Gastroesophageal sphincter (tissue), 4 donors: ENCODE measurements at places on chromosomes 3 and 15.

DNA sequence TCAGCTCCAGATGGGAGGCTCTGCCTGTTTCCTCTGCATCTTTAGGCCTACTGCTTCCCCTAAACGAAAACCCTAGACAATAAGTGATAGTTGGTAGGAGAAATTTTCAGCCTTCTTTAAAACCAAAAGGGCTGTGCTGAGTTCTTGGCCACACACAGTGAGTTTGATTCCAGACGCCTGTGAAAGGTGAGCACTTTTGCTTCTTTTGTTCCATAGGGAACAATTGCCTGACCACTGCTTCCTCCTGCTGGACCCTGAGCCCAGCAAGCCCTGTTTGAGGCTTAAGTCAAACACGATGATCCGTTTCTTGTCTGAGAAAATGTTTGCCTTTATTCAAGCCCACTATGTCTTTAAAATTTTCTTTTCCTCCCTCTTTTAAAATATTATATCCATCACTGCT, 493.9 kb downstream of the ZIC1 start:
- no peak for ATAC-seq

DNA sequence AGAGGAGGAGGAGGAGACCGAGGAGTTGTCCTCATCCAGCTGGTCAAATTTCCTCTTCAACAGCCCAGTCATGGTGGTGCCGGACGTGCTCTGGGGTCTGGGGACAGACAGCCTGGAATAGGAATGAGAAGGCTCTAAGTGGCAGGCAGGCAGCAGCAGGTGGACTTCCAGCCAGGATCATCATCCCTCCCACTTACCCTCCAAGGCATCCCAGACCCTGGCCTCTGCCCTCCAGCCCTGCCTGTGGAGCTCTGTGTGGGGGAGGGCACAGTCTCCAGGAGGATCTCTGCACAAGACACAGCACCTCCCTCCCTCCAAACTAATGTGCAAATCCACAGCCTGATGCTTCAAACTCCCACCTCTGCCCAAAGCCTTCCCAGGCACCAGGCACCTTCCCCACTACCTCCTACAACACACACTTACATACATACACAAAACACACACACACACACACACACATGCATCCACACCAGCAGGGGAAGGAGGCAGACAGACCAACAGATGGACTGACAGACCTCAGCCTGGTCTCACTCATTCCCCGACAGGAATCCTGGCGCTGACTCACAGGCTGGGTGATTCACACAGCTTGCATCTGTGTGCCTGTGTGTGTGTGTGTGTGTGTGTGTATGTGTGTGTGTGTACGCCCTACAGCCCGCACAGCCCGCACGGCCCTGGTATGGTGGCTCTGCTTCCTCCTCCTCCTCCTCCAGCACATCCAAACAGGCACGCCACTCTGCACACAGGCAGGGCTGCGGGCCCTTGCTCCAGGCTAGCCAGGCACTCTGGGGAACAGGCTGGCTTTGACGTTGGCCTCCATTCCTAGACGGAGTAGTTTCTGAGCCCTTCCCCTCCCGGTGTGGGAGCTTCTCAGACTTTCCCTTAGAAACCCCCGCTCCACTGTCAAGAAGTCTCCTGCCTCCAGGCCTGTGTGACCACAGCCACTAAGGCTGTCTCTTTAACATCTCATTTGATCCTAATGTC, 6.5 kb downstream of the CSRNP1 start:
- peak; percentile 68 for ATAC-seq

DNA sequence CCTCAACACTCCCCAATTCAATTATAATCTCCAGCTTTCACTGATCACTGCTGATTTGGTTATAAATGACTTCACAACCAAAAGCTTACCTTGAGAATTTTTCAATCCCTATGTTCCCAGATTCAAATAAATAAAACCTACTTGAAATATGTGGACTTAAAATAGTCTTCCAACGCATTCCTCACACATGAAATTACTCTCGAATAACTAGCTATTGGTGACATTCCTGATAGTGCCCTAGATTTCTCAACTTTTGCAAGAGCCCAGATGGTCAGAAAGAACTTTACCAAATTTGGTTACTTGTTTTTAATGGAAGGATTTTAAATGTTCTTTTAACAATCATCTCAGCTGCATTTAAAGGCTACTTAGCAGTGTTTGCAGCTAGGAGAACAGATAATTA, 605.5 kb downstream of the FHIT start:
- no peak for ATAC-seq

DNA sequence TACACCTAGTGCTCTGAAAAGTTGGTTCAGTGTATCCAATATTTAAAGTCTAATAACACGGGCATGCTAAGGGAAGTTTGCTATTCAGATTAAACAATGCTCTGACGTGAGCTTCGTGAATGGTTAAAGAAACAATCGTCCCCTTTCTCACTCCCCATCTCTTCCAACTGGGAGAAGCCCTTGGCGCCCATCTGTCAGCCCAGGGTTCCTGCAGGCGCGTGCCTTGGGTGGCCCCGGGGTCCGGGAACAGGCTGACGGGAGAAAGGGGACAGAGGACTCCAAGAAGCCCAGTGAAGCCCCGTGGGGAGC, 413 bp downstream of the SEC22C start:
- ATAC-seq = no peak

DNA sequence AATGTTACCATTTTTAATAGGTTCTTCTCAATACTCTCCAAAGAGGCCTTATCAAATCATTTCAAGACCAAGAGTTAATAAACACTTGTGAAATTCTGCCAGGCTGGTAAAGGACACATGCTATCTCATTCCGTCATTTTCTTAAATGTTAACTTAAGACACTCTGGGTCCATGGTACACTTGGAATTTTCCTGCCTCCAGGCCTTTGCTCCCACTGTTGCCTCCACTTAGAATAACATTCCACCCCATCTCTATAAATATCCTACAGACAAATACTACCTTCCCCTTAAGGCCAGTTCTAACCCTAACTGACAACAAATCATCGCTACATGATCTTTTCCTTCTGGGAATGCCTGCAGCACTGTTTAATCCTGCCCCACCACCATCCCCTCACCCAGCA, 24.1 kb downstream of the MAGI1 start:
- no peak for ATAC-seq

DNA sequence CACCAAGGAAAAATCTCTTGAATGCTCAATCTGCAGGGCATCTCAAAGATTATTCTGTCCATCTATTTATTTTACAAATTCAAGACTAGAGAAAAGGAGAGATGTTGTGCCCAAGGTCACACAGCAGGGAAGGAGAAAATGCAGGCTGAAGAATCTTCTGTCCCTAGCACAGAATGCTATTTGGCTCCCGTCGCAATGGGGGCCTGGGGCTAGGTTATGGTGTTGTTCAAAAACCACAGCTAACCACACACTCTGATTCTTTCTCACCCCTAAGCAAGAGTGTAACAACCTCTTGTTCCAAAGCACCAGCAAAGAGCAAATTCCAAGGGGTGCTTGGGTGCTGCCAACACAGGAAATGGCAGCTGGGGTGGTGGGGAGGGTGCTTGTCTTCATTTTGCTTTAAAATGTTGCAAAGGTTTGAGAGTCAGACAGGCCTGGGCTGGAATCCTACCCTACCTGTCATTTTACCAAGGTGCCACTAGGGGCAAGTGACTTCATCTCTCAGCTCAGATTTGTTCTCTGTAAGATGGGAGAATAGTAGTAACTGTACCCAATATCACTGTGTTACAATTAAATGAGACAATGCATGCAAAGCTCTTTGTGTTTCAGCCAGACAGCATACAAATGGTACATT, 112.5 kb downstream of the ADAMTS9 start:
- no peak for ATAC-seq

GRCh38 chr3:10907262-10907661, 85.3 kb upstream of the SLC6A1 start:
- no peak for ATAC-seq
